ENCODE measurements at places on chromosomes 5 and 9.

GRCh38 chr5:134995850-134996402 is 28.2 kb downstream of the CATSPER3 start:
- no peak for DNase-seq

GRCh38 chr5:3221432-3221831 is 374.2 kb upstream of the IRX1 start:
- DNase-seq: no peak

- no peak for DNase-seq
Measured at GRCh38 chr5:53373451-53374158, 106.8 kb upstream of the FST start.

GRCh38 chr5:14884062-14884612 is 12.6 kb upstream of the ANKH start:
- DNase-seq: no peak

DNA sequence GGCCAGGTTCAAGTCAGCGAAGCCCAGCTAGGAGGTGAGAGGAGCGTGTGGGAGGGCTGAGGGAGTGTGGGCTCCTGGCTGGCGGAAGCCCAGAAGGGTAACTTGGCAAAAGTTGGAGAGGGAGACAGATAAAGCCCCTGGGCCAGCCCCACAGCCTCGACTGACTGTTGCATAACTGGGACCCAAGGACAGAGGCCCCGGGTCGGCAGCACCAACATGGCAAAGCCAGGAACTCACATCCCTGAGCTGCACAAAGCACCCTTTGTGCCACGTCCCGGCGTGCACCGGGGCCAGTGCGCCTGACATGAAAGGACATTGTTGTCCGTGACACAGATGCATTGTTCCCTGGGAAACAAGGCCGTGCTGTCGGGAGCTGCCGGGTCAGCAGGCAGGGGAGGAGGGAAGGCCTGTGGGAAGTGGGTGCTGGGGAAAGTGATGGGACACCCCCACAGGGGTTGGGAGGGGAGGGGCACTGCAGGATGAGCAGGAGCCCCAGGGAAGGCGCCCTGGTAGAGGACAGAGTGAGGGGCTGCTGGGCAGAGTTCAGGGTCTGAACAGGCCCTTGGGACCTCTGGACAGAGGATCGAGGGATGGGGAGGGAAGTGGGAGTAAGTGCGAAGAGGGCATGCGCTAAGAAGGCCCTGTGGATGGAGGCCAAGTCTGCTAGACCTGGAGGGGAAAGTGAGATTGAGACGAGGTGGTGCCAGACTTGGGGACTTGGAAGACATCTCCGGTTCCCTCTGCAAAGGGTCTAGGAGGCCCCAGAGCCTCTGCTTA is 13.0 kb upstream of the DPM2 start:
- DNase-seq: no peak

Data from NCI-H1694 (cell line).